ENCODE measurements at places on chromosomes 3 and 15. TPM values are rescaled to one million over a fixed set of nuclear protein-coding genes. Genes with fewer than 3 reads are reported as not detected.

The ADAMTSL3 gene
- 0.18 TPM for total RNA-seq

The FYCO1 gene
- 15.2 TPM for total RNA-seq

The PBRM1 gene
- 91.1 TPM for total RNA-seq

The PRICKLE2 gene
- 2.3 TPM for total RNA-seq

The ANKRD34C gene
- total RNA-seq, result not detected

The SPTBN5 gene
- 0.17 TPM for total RNA-seq

The RLBP1 gene
- not detected for total RNA-seq

- DNase-seq, result no peak
Observed at GRCh38 chr3:105526360-105527111, 159.8 kb downstream of the ALCAM start.

- peak; percentile 73 for DNase-seq
Observed at GRCh38 chr3:66938338-66938963, 59.7 kb upstream of the KBTBD8 start.

- DNase-seq, result peak; percentile 90
Observed at GRCh38 chr3:108090701-108091497, at the start of gene CD47. CD47 (minus strand) TSS chr3:108091031; CDS start chr3:108090908, 123 bp downstream.

DNA sequence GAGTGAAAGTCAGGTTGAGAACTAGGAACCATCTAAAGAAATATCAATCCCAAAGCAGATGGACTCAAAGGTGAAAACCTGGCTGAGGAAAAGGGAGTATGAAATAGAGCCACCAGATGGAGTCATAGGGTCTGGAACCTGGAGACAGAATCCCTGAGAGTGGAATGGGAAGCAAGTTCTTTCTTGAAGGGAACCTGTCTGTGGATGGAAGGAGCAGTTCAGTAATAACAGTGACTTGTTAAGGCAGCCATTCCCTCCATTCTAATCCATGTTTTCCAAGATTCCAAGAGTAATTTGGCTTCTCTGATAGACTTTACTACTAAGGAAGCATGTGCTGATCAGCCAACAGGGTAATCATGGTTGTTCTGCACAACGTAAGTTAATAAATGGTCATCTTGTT lies 22.5 kb upstream of the AQP9 start:
- no peak for DNase-seq

GRCh38 chr3:43581343-43581742 lies 40.5 kb downstream of the ANO10 start:
- no peak for DNase-seq

GRCh38 chr3:124347418-124347817 lies 355.5 kb upstream of the ROPN1 start:
- no peak for DNase-seq

- no peak for DNase-seq
Observed at GRCh38 chr3:197580253-197580691, 24.5 kb upstream of the BDH1 start.

- no peak for DNase-seq
Observed at GRCh38 chr3:108125153-108125543, 34.3 kb upstream of the CD47 start.

GRCh38 chr3:40873476-40873875 lies 325.8 kb upstream of the CTNNB1 start:
- DNase-seq, result no peak

DNA sequence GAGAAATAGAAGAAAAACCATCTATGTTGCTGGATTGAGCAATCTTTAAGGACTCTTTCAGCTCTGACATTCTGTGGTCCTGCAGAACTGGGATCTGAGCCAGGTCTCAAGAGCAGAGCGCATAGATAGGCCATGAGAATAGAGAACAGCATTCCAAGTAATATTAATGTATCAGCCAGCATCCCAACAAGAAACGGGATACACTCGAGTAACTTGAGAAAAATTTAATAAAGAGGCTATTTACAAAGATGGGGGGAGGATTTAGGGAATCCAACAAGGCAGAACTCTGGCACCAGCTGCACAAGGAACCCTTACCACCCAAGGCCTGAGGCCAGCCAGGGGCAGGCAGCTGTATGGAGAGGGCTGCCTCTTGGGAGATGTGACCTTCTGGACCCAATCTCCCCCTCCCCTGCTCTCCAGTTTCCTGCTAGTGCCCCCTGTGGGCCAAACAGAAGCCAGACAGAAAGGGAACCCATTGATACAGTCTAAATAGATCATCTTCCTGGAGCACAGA lies 8.2 kb downstream of the TMOD2 start:
- no peak for DNase-seq

- no peak for DNase-seq
Observed at GRCh38 chr3:169264711-169265110, 398.8 kb downstream of the MECOM start.

- no peak for DNase-seq
Observed at GRCh38 chr15:56165234-56165633, 78.4 kb downstream of the RFX7 start.

DNA sequence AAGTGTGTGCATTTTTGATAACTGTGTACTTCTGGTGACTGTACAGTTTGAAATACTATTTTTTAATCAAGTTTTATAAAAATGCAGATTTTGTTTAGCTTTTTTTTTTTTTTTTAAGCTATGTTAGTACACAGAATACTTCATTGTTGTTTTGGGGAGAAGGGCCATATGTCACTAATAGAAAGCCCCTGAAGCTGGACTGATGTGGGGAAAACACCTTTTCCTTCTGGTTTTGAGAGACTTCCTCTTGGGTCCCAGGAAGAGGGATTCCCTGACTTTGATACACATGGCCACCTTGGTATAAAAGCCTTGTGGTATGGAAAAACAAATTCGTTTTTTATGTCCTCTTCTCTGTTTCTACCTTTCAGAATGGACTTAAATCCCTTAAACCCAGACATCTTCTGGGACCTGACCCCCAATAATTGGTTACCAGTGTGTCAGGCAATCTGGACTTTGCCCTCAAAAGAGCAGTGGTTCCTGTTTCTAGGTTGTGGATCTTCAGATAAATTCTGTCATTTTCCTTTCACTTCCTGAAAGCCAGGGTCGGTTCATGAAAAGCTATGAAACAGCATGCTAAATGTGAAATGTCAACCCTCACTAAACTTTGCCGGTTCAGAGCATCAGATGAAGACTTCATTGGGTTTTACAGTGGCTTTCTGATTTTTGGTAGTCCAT lies 31.1 kb upstream of the BLOC1S6 start:
- peak; percentile 9 for DNase-seq

DNA sequence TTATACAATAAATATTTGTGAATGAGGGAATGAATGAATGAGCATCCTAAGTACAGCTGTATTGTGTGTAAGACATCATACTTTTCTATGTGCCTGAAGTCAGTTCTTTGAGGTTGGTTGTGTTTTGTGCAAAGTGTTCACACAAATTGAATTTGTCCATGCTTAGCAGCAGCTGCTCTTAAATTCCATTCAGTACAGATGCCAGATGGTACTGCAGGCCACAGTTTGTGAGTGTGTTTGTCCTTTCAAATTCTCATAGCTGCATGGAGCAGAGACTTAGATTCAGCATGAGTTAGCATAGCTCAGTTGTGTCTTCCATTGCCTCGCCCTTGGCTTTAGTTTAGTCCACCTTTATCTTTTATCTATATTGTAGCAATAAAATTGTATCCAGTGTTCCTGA lies 3.8 kb upstream of the ZNF385D start:
- no peak for DNase-seq

DNA sequence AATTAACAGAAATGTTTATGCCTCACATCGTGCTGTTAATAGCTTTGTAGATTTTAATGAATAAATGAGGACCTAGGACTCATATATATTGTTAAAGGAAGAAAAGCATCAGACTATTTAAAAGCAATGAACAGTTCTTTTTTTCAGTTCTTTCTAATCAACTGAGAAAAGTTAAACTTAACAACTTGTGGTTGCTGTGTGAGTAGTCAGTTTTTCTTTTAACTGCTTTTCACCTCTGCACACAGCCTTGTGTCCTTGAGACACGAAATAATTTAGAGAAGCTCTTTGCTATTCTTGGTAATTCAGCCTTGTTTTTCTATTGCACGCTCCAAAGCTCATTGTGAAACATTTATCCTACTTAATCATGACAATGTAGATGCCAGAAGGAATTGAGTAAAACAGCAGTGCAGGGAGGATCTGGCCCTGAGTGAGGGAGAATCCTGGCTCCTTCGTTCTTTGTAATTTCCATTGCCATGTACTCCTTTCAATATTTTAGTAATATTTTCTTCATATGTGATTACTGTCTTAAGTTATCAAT lies 499.0 kb downstream of the PYDC2 start:
- no peak for DNase-seq

GRCh38 chr15:65183865-65184159 lies 1.3 kb downstream of the CLPX start:
- DNase-seq, result no peak

DNA sequence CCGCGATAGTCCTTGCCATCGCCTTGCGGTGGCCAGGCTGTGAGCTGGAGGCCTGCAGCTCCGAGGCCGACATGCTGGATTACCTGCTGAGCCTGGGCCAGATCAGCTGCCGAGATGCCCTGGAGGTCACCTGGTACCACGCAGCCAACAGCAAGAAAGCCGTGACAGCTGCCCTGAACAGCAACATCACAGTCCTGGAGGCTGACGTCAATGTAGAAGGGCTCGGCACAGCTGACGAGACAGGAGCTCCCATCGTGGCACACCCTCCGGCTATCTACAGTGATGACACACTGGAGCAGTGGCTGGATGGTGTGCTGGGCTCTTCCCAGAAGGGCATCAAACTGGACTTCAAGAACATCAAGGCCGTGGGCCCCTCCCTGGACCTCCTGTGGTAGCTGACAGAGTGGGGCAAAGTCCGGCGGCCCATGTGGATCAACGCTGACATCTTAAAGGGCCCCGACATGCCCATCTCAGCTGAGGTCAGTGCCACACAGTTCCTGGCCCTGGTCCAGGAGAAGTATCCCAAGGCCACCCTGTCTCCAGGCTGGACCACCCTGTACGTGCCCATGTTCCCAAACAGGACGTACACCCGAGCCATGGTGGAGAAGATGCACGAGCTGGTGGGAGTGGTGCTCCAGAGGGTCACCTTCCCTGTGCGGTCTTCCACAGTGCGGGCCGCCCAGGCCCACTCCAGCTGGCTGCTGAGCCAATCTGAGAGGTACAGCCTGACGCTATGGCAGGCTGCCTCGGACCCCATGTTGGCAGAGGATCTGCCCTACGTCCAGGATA lies 70.2 kb downstream of the FAM43A start:
- DNase-seq, result no peak

DNA sequence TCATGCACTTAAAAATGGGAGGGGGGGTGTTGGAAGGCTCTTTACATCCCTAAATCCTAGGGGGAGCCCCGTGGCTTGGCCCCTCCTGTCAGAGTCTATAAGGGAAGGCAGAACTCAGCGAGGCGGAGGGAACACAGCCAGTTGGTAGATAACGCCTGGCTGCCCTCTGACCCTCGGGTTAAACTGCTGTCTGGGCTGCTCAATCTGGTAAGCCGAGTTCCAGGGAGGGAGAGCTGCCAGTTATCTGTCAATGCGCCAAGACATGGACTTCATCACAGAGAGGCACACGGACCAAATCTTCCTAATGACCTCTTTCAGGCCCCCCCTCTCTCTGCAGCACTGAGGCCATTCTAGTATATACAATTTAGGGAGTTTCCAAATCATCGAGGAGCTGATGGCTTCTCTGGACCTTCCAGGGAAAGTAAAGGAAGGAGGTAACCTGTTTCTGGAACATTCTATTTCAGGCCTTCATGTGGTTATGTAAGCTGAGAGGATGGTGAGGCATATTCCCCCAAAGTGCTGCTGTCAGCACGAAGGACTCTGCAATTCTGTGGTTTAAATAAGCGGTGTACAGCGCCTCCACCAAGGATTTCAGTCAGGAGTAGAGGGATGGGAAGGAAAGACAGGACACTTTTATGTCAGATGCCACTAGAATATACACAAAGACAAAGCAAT lies 349.0 kb downstream of the MCTP2 start:
- no peak for DNase-seq
